ENCODE measurements at places on chromosomes 11 and 22.

DNA sequence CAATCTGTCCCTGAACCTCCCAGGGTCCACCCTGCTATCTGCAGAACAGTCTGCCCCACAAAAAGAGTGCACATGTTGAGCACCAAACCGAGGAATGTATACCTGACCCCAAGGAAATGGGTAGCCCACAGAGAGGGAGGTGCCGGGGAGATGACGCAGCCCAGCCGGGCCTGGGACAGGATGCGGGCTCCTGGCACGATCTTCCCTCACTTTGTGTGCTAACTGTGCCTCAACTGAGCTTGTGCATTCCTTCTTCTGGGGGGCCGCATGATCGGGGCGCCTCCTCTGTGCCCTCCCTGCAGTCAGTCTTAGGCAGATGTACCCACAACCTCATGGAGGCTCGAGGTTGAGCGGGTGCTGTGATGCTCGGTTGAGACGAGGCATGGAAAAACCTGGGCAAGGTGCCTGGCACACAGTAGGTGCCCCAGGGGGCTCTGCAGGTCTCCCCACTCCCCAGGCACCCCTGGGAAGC, 2.4 kb downstream of the GAS2L1 start:
- no peak for DNase-seq

DNA sequence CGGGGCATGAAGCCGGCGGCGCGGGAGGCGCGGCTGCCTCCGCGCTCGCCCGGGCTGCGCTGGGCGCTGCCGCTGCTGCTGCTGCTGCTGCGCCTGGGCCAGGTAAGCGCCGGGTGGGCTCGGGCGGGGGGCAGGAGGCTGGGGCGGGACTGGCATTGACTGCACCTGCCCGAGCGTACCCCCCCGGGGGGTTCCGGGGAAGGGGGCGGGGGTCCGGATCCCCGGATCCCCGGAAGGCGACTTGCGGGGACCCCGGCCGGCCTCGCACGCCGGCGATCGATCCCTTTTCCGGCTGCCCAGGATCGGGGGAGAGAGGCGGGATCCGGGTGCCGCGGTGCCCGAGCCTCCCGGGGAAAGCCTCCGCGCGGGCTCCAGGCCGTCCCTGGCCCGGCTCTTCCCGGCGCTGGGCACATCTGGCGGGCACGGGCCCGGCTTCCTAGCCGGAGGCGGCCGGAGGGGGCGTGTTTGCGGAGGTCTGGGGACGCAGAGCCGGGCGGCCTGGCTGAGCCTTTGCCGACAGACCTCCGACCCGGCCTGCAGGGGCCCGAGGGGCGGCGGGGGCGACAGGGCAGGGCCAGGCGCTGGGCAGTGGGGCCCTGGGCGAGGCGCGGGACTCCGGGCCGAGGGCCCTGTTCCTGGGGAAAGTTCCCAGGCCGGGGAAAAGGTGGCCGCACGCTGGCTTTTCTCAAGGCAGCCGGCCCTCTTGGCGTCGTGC, 705 bp downstream of the PTPRJ start:
- no peak for DNase-seq

- peak; percentile 48 for DNase-seq
Measured at GRCh38 chr11:10366568-10367331, 61.9 kb downstream of the ADM start.

DNA sequence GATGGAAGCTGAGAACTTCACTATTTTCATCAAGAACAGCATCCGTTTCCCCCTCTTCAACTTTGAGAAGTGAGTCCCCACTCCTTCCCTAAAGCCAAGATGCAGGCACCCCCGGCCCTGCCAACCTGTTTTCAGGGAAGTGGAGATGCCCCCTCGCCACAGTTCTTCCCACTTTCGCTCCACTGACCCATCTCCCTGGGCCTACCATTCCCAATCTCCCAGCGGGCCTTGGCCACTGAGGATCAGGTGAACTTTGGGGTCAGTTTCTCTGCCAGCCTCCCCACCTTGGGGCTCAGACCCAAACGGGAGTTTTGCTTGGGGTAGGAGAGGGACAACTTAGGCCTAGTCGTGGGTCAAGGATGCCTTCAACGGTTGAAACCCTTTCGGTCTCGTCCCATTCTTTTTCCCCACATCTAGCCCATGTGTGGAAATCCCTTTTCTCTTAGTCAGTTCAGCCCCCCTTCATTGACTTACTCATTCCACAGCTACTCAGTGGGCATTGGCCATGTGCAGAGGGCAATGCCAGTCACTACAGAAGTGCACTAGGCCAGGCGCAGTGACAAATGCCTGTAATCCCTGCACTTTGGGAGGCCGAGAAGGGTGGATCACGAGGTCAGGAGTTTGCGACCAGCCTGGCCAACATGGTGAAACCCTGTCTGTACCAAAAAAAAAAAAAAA, 10.6 kb downstream of the P2RX3 start:
- no peak for DNase-seq

- DNase-seq, result no peak
Measured at GRCh38 chr22:23655891-23656475, 23.9 kb upstream of the DRICH1 start.

GRCh38 chr11:132623511-132623910, 908.8 kb downstream of the OPCML start:
- no peak for DNase-seq

DNA sequence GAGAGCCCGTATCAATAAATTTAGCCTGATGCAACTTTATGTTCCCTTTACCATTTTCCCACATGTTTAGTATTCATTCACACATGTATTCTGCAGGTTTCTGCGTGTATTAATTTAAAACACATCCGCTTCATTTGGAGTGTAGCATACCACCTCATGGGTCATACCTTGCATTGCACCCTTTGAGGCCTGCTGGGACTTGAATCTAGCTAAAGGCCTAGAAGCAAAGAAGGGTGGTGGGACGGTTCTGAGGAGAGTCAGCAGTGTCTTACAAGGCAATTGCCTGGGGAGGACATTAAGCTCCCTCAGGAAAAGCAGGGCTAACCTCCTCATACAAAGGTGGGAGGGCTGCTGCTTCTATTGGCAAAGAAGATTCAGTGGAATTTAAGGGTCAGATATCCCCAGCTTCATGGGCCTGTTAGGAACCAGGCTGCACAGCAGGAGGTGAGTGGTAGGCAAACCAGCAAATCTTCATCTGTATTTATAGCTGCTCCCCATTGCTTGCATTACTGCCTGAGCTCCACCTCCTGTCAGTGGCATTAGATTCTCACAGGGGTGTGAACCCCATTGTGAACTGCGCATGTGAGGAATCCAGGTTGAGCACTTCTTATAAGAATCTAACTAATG, 15.9 kb upstream of the SNX19 start:
- no peak for DNase-seq

DNA sequence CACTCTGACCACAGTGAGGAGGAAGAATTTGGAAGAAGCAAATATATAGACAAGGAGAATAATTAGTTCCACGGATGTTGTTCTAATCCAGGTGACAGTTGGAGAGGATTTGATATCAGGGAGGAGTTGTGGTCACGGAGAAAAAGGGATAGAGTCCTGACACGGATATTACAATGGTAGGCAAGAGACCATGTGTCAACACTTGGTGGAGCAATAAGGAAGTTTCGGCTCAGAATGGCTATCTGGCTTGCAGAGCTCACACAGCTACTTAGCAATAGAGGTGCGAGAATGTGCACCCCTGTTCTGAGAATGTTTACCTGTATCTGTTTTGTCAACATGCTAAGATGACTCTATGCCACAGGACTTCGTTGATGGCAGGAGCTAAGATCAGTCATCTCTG, 10.4 kb upstream of the OR9Q2 start:
- DNase-seq, result no peak

GRCh38 chr11:64762277-64762673, 2.5 kb upstream of the PYGM start:
- DNase-seq, result no peak

GRCh38 chr11:2295971-2296912, 5.5 kb downstream of the C11orf21 start:
- DNase-seq, result no peak

- no peak for DNase-seq
Measured at GRCh38 chr22:19597399-19597735, 73.2 kb upstream of the CLDN5 start.

DNA sequence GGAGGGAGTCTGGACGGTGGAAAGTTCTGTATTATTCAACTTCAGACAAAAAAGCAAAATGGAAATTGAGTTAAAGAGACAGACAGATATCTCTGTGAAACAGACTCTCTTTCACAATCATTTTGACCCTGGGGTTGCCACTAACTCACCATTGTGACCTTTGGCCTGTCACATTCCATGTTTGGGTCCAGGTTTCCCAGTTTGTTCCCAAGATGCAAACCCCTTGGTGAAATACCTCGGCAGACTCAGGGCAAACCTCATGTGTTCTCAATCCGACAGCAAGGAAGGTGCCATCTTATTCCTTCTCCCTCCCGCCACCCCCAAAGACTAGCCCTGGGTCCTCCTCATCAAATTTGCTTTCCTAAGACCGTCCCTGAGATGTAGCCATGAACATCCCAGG, 41.8 kb downstream of the GALNT18 start:
- no peak for DNase-seq

DNA sequence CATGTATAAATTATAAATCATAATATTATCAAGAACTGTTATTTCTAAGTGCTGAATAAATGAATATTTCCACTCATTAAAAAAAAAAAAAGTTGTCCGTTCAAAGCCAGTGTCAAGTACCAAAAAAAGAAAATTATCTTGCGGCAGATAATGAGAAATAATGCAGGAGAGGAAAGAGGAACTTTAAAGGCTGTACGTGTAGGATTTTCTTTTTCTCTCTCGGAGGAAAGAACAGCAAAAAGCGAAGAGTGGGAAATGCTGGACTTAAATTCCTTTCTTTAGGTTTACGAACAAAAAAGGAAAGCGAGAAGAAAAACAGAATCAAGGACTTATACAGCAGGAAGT, 999 bp upstream of the CCDC83 start:
- DNase-seq, result no peak

GRCh38 chr22:26789951-26790350, 132.6 kb downstream of the MIAT start:
- DNase-seq, result no peak

- no peak for DNase-seq
Measured at GRCh38 chr11:73578592-73579185, 19.2 kb downstream of the FAM168A start.

DNA sequence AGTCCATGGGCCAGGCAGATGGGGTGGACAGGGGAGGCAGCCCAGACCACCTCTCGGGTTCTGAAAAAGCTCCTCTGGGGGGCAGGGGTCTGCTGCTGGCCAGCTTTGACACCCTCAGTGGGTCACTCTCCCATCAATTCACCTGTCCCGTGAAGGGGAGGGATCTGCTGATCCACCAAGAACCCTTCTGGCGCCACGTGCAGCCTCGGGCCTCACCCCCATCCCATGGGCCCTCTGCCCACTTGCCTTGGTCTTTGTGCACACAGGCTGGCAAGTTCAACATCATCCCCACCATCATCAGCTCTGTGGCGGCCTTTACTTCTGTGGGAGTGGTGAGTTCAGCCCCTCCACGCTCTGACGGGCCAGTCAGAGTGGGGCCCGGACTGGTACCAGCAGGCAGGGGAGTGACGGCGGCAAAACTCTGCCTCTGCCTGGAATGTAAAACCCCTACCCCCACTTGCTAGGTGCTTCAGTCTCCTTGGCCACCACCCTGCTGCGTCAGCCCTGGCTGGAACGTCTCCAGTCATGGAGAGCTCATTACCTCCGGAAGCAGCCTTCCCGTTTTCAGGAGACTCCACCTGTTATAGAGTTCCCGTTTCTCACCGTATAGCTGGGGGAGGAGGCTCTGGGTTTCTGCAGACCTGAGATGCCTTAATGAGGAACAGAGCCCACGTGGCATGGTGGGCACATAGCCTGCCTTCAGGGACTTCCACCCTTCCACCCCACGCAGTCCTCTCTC, 12.7 kb downstream of the PRG3 start:
- no peak for DNase-seq

DNA sequence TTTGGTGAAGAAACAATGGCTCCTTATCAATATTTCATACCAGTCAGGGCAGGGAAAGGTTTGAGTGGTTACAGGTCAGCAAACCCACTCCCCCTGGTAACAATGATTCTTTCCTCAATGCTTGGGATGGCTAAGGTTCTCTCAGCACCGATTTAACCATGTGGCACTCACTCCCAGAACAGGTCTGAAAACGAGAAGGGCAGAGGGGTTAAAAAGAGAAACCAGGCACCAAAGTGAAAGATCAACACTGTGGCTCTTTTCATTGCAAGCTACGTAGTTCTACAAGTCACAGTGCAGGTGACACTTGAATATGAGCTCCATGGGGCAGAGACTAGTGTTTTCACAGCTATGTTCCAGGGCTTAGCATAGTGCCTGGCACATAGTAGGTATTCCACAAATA, 132.4 kb downstream of the PLEKHA7 start:
- no peak for DNase-seq

DNA sequence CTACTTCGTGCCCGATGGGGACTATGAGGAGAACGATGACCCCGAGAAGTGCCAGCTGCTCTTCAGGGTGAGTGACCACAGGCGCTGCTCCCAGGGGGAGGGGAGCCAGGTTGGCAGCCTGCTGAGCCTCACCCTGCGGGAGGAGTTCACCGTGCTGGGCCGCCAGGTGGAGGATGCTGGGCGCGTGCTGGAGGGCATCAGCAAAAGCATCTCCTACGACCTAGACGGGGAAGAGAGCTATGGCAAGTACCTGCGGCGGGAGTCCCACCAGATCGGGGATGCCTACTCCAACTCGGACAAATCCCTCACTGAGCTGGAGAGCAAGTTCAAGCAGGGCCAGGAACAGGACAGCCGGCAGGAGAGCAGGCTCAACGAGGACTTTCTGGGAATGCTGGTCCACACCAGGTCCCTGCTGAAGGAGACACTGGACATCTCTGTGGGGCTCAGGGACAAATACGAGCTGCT, 751 bp downstream of the FIBIN start:
- no peak for DNase-seq

- no peak for DNase-seq
Measured at GRCh38 chr22:37499789-37500540, 13.8 kb upstream of the MFNG start.

DNA sequence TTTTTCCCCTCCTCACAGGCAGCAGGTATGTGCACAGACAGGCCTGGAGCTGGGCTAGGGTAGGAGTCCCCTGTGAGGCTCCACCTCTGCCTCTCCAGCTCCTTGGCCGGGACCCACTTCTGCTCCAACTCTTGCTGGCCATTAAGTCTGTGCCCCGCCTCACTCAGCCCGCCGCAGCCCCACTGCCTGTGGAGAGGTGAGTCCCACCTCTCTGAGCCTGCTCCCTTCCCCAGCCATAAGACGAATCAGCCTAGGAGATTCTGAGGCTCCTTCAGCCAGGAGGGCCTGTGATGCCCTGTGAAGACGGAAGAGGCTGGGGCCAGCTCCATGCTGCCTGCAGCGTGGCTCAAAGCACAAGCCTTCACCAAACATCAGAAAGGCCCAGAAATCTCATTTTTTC, 23.0 kb downstream of the TSKU start:
- no peak for DNase-seq

DNA sequence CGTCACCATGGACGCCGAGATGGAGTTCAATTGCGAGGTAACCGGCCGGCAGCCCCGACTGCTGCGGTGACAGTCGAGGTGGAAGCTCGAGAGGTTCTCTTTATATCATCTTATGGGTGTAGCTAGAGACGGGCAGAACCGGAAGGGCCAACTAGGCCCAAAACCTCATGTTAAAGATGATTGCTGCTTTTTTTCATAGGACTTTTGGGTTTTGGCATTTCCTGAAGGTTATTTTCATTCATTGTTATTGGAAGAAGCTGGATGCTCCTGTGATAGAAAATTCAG, 585 bp downstream of the NF2 start:
- no peak for DNase-seq

GRCh38 chr11:7982582-7983119, 4.5 kb upstream of the EIF3F start:
- DNase-seq, result no peak

Measured in stimulated activated CD4-positive, alpha-beta T cell treated with anti-CD3 and anti-CD28 coated beads, Interleukin-4, amount 100 ng/mL, for 4 hours (primary cell).